ENCODE measurements at places on chromosomes 5 and 9.

DNA sequence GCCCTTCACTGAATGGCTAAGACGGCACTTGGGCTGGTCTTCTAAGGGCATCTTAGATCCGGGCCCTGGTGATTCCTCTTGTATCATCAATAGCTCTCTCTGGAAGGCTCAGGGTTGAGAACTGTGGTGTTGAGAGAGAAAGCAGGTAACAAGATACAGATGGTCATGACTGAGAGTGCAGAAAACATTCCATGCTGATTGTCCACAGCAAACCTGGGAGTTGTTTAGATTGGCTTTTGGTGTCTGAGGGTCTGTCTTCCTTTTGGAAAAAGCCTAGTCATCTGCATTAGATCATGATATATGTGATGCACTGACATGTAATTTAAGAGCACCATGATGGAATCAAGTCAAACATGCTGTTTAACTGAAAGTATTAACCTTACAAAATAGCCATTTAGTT, 331.9 kb downstream of the ADAMTS6 start:
- no peak for DNase-seq

DNA sequence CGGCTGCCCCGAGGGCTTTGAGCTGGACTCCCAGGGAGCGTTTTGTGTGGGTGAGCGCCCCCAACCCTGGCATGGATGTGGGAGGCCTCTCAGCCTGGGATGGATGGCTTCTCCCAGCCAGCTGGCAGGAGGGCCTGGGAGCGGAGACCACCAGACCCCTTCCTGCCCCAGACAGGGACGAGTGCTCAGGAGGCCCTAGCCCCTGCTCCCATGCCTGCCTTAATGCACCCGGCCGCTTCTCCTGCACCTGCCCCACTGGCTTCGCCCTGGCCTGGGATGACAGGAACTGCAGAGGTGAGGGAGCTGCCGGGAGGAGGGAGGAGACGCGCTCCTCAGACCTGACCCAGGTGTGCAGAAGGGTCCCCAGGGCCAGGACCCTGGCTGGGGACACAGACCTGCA, 17.4 kb upstream of the ASS1 start:
- DNase-seq = no peak

DNA sequence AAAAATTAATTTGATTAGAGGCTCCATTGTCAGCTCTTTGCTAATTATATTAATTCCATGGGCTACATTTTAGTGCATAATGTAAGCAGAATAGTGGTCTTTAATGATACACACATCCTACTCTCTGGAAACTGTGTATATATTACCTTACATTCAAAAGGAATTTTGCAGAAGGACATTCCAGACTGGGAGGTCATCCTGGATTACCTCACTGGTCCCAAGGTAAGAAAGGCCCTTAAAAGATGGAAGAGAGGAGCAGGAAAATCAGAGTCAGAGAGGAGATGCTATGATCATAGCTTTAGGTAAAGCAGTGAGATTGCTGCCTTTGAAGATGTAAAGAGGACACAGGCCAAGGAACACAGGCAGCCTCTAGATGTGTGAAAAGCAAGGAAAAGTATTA, 1180.8 kb downstream of the CDH12 start:
- DNase-seq = no peak

DNA sequence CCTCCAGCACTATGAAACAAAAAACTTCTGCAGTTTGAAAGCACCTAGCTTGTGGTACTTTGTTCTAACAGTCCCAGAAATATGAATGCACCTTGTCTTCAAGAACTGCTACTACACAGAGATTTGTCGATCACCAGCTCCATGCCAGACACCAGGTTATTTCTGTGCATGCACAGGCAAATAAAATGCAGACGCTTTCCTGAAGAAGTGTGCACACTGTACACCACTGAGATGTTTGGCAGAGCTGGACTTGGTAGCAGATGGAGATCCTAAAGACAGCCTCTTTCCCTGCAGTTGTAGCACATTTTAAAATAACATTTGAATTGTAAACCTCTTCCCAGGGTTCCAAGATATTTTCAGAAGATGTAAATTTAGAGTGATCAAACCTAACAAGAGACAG, 730.0 kb downstream of the MTRR start:
- DNase-seq = no peak

DNA sequence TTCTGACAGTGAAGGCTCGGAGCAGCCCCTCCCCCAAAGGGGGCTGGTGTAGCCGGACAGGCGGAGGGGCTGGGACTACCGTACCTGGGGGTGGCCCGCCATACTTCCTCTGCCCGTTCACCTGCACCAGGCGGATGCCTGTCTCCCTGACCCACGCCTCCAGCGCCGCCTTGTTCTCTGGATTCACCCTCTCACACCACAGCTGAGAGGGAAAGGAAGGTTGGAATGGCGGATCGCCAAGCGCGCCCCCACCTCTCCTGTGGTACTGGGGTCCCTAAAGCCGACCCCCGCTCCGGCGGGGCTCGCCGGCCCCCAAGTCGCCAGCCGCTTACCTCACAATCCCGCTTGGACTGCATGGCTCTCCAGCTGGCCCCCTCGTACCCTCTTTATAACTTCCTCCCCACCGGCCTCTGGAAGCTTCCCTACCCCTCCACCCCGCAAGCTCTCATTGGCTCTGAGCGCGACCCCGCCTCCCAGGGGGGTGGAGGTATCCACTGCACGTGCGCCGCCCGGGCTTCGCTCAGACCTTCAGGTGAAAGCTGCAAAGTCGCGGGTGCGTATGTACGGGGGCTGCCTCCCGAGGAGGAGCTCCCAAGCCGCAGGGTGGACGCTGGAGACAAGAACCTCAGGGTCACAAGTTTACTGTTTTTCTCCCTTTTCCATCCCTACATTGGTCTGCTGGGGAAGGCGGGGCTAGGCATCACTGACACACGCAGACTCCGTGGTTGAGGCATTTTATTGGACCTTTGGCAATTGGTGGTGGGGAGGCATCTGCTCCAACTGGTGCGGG, at the start of gene DND1:
DND1 (minus strand) TSS at position 390 of the 790 bp plus-strand sequence; CDS start at position 356, 34 bp downstream.
- DNase-seq = no peak

DNA sequence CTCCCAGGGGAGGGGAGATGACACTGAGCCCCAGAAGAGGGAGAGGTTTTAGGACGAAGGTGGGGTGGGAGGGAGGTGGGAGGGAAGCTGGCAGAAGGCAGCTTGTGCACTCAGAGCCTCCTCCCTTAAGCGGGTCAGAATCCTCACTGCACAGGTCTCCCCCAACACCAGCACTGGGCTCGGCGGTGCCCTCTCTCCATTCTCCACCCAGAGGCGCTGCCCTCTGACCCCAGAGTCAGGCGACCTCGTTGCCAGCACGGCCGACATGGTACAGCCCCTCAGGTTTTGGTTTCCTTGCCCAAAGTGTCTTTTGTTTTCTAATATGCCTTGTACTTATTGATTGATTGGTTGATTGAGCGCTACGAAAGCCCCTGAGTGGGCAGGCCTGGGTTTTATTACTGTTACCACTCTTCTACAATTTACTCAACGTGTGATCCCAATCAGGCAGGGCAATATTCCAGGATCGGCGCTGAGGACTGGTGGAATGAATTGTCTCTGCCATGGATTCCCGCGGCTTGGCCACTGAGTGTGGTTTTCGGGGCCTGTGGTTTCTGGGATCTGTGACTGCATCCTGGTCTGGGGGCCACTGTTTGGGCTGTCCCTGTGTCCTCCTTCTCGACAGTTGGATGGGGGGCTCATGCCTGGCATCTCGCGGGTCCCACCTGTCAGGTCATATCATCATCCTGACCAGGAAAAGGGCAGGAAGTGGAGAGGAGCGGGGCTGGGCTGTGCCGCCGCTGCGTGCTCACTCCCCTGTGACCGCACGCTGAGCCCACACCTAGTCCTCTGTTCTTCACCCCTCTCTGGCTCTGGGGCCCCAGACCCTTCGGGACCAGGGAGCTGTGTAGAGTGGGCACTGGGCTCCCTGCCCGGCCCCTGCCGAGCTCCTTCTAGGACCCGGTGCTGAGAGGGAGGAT, 9.6 kb upstream of the FCN2 start:
- no peak for DNase-seq

Data from AML-193 (cell line).